ENCODE measurements at places on chromosomes 3 and 15.

- DNase-seq = no peak
Measured at GRCh38 chr3:142931222-142931621, 32.3 kb downstream of the PAQR9 start.

DNA sequence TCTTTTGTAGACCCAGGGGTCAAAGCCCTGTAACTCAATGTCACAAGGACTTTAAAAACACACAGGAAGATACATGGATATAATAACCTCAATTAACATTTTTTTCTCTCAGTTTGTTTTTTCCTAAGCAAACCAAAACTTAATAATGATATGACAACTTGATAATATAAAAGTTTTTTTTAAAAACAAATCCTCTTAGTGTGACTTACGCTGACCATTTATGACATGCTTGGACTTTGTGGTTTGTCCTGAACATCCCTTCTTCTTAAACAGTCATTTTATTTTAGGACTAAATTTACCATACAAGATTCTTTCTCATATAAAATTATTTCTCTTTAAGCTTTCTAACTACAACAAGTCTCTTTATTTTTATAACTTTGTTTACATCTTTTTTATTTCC, 25.4 kb upstream of the FAM3D start:
- DNase-seq = no peak

GRCh38 chr15:85149465-85150129, 167.9 kb downstream of the PDE8A start:
- no peak for DNase-seq

DNA sequence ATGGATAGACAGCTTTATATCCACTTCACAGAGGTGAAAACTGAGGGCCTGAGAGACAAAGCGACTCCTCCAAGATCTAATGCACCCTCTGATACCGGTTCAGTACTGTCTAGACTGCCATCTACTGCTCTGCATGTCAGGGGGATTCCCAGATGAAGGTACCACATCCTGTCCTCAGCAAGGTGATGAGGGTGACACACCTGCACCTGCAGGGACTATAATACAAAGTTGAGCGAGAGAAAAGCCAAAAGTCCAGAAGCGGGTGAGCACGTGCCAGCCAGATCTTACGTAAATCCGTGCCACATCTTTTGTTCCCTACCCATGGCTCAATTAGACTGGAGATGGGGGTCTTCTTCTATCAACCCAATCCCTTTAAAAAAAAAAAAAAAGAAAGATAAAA, 32.4 kb upstream of the HES1 start:
- no peak for DNase-seq

DNA sequence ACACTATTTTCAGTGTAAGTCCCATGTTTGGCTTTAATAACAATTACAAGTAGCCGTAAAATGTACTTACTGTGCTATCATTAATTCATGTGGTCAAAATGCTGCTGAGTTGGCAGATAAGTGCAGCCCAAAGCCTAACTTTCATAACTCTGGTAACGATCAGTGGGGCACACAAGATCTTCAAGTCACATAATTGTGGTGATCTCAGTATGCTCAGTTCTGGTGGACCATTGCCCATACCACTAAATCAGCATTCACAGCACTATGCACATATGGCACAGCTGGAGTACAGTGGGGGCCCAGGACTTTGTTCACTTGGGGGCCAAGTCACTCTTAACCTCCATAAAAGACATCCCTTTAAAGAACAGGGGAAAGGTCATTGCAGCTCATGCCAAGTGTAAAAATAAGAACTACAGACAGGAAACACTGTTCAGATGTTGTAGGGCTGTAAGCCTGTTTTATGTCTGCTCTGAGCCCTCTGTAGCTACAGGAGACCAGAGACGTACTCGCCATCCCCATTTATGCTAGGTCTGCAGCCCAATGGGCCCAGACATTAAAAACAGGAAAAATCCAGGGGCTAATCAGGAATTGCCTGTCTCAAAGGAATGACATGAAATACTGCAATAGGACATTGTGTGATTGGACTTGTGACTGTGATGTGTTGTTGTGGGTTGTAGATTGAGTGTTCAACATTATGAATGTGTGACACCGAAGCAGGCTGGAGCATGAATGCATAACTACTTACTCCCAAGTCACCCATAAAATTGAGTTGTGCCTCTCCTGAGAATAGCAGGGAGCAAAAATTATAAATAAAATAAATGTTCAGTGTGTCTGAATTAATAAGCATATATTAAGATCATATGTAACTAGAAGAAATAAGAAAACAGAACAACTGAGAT, 282.5 kb upstream of the EPHA3 start:
- DNase-seq = no peak

DNA sequence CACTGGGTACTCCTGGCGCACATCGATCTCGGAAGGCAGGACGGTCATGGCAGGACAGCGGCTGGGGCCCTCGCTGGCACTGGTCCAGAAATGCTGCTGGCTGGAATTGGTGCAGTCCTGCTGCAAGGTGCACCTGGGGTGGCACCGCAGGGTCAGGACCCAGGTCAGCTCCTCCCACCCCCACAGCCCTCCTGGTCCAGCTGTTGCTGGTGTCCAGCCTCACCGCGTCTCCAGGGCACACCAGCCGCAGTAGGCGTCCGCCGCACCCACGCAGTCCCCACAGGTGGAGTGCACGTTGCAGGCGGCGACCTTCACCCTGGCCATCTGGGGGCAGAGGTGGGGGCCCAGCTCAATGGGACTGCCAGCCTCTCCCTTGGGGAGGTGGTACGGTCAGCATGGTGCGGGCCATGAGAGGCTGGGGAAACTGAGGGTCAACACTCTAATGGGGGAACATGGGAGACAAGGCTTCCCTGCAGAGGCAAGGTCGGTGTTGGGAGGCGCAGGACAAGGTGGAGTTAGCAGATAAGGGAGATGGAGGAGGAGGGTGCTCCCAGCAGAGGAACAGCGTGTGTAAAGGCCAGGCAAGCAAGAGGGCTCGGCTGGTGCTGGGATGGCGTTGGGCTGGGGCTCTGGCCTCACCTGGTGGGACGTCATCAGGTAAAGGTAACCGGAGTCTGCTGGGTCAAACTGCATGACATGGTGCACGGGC, 20.4 kb downstream of the PLXND1 start:
- DNase-seq = no peak

- DNase-seq = no peak
Measured at GRCh38 chr3:74041068-74041675, 416.4 kb upstream of the PDZRN3 start.

DNA sequence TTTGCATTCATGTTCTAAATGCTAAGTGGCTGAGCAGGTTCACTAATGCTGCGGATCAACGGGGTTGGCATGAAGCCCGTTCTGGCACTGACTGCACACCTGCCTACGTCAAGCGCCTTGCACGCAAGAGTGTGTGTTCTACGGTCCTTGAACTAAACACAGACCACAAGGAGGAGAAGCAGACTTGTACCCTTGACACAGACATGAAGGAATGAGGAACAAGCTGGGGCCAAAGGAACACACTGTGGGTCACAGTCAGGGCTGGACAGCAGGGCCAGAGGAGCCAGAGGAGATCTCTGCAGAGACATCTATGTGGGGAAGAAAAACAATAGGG, 48.0 kb upstream of the LDHAL6B start:
- no peak for DNase-seq

DNA sequence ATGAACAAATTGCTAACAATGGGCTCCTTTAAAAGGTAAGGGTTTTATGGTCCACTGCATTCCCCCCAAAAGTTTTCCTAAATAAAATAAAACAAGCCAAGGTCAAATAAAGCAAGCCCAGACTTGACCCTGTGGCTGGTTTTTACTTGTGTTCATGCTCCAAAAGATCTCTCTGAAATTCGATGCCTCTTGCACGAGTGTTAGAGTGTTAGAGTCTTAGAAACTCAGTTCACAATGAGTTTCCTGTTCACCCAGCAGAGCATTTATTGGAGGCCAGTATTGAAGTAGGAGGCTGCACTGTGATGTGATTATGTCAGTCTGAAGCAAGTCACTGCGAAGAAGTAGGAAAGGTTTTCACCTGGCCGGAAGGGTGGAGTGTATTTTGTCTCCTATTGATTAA, 59.9 kb upstream of the LRTM1 start:
- DNase-seq = no peak

DNA sequence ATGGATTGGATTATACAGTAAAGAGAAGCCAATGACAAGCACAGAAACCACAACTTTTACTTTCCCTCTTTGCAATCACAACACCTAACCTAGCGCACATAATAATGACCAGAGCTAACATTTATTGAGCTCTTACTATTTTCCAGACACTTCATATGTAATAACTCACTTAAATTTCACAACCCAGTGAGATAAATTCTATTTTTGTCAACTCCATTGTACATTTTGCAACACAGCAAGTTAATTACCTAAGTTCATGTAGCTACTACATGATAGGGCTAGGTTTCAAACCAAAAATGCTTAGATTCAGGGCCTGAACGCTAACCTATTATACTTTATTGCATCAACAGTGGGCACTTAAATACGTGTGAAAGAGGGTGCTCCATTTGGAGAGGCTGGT, 89.5 kb downstream of the GADL1 start:
- no peak for DNase-seq

- no peak for DNase-seq
Measured at GRCh38 chr3:70855149-70855548, 542.7 kb upstream of the MDFIC2 start.

- DNase-seq = no peak
Measured at GRCh38 chr3:49133226-49133951, 539 bp upstream of the LAMB2 start.

GRCh38 chr15:52224211-52224610, 33.0 kb upstream of the GNB5 start:
- DNase-seq = no peak

DNA sequence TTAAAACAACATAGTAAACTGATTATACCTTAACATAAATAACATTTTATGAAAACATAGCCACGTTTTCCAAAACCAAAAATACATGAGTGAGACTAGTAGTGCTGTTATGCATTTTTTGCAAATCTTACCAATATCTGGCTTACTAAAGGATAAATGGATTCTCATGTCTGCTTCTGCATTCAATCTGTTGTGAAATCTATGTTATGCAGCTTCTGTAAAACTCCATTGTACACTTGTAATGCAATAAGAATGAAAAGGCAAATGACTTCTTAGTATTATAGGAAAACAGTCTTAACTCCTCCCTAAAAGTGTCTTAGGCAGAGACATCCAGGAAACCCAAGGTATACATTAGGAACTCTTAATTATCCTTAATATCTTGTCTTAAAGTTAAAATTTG, 330.9 kb upstream of the THBS1 start:
- no peak for DNase-seq

DNA sequence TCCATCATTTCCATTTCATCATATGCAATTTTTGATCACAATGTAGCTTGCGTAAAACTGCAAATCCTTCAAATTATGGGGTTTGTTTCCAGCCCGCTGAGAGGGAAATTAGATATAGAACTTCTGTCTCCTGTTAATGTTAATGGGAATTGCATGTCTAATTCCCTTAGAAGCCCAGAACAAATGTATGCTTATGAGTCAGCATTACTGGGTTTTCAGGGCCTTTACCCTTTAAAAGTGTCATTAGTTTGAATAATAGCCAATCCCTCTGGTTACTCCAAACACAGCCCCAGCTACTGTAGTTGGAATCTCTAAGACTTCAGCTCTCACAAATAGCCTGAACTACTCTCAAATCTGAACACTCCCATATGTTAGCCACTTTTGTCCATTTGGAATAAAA, 439.4 kb downstream of the C3orf38 start:
- DNase-seq = no peak

DNA sequence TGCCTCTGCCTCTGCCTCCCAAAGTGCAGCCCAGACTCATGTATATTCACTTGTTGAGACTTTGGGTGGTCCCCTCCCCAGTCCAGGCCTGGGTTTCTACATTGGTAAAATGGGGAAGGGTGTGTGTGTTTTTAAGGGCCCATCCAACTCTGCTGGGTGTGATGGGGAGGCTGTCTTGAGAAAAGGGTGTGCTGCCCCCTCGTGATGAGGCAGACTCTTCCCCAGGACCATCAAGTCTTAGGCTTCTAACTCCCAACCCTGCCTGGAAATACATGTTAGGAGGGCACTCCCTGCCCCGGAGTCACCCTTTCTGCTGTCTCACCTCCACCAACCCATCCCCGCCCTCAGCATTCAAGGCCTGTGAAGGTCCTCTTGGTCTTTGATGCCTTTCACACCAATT, 4.4 kb upstream of the PTPN23 start:
- no peak for DNase-seq

- DNase-seq = no peak
Measured at GRCh38 chr3:192929146-192929545, 11.5 kb upstream of the MB21D2 start.

- DNase-seq = no peak
Measured at GRCh38 chr3:112582244-112582874, 20.5 kb downstream of the SLC35A5 start.

DNA sequence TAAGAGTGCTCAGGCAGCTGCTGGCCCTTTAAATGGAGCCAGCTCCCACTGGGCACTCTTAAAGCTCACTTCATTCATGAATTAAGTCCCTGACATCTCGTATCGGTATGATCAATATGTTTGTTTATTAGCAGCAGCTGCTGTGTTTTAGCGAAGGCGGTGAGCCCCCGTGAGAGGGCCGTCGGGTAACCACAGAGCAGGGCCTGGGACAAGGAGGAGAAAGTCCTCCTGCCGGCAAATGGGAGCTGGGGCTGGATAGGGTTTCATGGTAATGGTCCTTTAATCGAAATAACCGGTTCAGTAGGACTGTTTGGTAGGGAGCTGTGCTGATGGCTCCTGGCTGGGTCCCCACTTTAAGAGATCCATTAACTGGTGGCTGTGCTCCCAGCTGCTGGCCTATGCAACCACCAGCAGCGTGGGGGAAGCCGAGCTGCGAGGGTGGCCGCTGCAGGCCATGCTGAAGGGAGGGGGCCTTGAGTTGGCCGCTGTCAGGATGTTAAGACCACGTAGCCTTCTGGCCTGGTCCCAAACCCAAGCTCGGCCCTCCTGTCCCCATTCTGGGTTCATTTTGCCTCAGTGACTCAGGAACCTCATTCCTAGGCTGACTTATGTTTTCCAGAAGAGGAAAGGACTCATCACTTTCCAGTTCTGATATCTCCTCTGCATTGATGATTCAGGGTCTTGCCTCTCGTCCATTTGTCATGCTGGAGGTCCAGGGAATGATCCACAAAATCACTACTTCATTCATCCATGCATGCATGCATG, 67.6 kb upstream of the NTRK3 start:
- DNase-seq = no peak

GRCh38 chr3:171334465-171334811, 125.8 kb downstream of the TNIK start:
- no peak for DNase-seq

- DNase-seq = no peak
Measured at GRCh38 chr3:29932696-29933325, 651.9 kb downstream of the RBMS3 start.

GRCh38 chr15:75508840-75509532, 57.5 kb upstream of the SIN3A start:
- DNase-seq = no peak

Data from stimulated activated CD4-positive, alpha-beta T cell treated with anti-CD3 and anti-CD28 coated beads, Interleukin-12 subunit alpha, Interleukin-12 subunit beta, amount 100 ng/mL, for 48 hours (primary cell).